ENCODE measurements at places on chromosomes 1 and 21.

DNA sequence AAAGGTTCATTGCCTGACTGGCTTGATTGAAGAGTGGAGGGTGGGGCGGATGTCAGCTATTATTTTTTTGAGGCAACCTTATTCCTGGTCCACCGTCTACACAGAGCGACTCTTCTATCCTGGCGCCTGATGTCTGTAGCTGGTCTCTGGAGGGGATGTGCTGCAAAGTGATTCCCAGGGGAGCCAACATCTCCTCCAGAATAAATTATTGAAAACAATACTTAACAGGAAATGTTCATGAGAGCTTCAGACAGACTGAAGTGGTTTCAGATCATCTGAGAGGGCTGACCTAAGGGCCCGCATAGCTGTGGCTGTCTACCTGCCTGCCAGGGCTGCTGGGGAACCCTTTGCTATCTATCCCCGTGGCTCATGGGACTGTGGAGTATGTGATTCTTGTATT lies 66.7 kb downstream of the TEX35 start:
- DNase-seq = no peak

- no peak for DNase-seq
These were observed 349.1 kb upstream of the FMN2 start for GRCh38 chr1:239742416-239743109.

DNA sequence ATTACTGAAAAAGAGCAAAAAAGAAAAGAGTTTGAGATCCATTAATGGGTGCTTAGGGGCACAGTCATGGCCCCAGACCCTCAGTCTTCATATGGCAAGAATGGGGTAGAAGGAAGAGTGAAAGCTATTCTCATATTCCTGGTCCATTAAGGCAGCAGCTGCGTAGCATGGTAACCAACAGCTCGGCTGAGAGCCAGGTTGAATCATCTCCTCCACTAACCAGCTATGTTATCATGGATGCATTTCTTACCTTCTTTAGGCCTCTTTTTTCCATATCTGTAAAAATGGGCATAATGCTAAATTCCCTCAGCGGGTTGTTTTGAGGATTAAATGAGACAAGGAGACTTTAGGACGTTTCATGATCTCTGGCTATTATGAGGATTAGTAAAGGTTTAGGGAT lies 15.0 kb upstream of the SARS1 start:
- DNase-seq = no peak

- peak; percentile 53 for DNase-seq
These were observed 38.0 kb upstream of the PPP2R5A start for GRCh38 chr1:212247179-212247721.

- peak; percentile 97 for DNase-seq
These were observed 75.2 kb downstream of the NFIA start for GRCh38 chr1:61157468-61157987.

DNA sequence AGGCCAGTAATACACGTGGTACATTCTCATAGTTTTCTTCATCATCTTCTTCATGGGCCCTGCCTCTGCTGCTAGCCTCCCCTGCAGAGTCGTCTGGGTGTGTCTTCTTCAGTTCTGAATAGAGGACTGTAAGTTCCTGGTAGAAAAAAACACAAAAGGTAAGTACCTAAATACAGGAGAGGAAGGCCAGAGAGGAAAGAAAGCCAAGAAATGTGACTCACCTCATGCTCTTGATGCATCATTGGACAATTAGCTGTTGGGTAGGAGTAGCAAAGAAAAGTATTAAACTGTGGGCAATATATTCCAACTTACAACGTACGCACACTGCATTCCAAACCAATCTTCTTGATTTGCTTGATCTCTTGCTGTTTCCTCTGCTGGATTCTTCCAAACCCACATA lies 21.8 kb downstream of the FCRL3 start:
- DNase-seq = no peak

GRCh38 chr21:46119637-46120271 lies 21.8 kb downstream of the COL6A2 start:
- DNase-seq = no peak

DNA sequence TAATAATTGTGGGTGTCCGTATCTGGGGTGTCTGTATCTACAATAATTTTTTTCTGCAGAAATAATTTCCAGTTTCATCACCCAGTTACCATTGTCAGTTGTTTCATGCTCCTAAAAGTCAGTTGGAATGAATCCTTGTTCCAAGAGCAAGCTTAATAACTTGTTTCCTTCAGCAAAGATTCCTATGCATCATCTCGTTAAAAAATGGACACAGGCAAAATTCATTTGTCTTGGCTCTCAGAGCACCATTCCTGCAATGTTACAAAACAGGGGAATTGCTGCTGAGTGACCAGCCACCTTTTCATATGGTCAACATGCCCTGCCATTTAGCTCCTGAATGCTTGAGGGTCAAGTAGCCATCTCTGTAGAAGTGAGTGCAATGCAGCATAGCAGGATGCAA lies 393.4 kb downstream of the KCNT2 start:
- no peak for DNase-seq

All from fibroblast of upper back skin (primary cell).